ENCODE measurements at places on chromosomes 7 and 10.
A peak's percentile ranks its signal among the peaks of the same experiment; 100 is the strongest.

DNA sequence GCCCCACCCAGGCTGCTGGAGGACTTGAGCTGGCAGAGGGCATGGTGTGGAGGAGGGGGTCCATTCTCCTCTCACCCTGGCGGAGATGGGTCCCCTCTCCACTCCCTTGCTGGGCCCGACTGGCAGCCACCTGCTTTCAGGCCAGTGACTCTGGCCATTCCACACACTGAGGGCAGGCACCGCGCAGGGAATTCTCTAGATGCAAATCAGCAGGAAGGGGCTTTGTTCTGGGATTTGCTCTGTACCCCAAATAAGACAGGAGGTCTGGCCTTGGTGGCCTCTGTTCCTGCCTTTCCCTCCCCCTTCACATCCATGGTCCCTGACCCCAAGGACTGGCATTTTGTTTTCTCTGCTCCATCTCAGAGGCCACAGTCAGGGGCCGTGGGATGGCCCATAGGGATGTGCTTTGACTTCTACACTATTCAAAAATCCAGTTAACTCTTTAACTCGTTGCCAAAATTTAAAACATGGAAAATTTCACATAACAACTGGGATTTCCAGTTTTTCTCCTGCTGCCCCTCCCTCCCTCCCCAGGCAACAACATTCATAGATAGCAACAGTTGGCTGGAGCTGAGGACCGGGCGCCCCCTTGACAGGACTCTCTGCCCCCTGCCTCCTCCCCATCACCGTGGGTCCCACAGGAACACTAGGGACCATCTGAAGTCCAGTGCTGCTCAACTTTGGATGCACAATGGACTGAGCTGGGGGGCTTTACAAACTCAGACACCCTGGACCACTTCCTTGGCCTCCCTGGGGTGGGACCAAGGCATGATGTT, 33.9 kb downstream of the PPIF start:
- DNase-seq = peak; percentile 30

GRCh38 chr7:112214883-112215282, 8.4 kb downstream of the ZNF277 start:
- no peak for DNase-seq

DNA sequence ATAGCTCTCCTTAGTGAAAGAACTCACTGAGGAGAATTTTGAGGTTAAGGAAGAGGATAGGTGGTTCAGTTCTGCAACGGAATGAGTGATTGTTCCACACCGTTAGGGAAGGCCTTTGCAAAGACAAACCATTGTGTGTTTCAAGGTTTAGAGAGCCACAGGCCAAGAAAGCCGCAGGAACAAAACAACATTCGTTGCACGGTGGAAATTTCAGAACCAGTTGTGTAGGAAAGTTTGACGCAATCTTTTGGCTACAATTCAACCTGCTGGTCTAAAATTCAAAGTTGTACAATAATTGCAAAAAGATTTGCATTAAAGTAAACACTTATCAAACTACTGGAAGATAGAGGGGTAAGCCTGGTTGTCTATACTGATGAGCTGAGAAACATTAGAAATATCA, 91.4 kb downstream of the FAM107B start:
- no peak for DNase-seq

GRCh38 chr7:28990200-28990960, 32.2 kb upstream of the TRIL start:
- no peak for DNase-seq

DNA sequence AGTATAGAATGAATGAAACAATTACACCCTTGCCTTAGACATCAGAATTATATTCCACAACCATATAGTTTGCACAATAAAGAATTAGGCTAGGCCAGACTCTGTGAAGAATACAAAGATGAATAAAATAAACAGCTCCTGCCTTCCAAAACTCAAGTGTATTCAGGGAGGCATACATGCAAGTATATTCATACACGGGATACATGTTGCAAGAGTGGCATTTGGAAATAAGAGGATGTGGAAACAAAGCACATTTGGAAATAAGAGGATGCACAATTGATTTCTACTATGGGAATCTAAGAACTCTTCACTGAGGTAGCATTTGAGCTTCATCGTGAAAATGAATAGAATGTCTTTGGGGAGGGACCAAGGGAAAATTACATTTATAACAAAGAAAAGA, 27.0 kb upstream of the TMEM26 start:
- DNase-seq = no peak

- DNase-seq = no peak
Measured at GRCh38 chr10:96255549-96256333, 15.6 kb downstream of the BLNK start.

GRCh38 chr7:146414373-146414772, 297.8 kb downstream of the CNTNAP2 start:
- DNase-seq = no peak

GRCh38 chr7:22339725-22340390, 17.1 kb downstream of the RAPGEF5 start:
- DNase-seq = no peak

- DNase-seq = no peak
Measured at GRCh38 chr7:1160670-1161021, 650 bp upstream of the ZFAND2A start.

GRCh38 chr7:11779864-11780674, 51.9 kb downstream of the THSD7A start:
- no peak for DNase-seq

GRCh38 chr10:28111712-28112111, 112.8 kb upstream of the ODAD2 start:
- no peak for DNase-seq

GRCh38 chr7:55413442-55413841, 48.3 kb downstream of the LANCL2 start:
- DNase-seq = no peak

GRCh38 chr10:118370499-118370898, 28.4 kb upstream of the FAM204A start:
- no peak for DNase-seq

- DNase-seq = no peak
Measured at GRCh38 chr10:85446827-85447226, 919.8 kb downstream of the GRID1 start.

GRCh38 chr7:25735674-25736242, 416.2 kb upstream of the NFE2L3 start:
- DNase-seq = no peak

DNA sequence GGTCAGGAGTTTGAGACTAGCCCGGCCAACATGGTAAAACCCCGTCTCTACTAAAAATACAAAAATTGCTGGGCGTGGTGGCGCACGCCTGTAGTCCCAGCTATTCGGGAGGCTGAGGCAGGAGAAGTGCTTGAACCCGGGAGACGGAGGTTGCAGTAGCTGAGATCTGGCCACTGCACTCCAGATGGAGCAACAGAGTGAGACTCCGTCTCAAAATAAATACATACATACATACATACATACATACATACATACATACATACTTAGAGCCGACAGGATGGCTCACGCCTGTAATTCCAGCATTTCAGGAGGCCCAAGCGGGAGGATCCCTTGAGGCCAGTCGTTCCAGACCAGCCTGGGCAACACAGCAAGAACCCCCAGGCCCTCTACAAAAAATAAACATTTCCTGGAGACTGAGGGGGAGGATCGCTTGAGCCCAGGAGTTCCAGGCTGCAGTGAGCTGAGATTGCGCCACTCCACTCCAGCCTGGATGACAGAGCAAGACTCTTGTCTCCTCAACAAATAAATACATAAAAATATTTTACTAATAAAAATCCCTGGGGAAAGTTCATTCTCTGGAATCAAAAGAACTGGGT, 90.9 kb upstream of the TNRC18 start:
- peak; percentile 84 for DNase-seq

DNA sequence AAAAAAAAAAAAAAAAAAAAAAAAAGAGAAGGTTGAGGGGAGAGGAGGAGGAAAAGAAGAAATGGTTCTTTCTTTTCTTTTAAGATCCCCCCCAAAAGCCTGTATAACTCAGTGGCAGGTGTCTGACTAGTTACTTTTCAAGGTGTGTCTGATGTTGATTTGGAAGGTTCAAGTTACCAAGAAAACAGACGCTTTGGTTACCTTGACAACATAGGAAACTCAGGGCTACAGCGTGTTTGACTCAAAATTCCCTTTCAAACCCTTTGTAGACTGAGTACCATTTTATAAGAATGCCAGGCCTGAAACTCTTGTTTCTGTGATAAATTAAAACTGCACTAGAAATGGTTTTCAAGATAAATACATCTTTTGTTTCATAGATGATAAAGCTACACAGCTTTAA, 286.8 kb downstream of the SKIDA1 start:
- DNase-seq = no peak

GRCh38 chr10:124655191-124656112, 88.7 kb downstream of the FAM53B start:
- DNase-seq = no peak
